ENCODE measurements at places on chromosomes 4 and X. TPM values are rescaled to one million over a fixed set of nuclear protein-coding genes. Genes with fewer than 3 reads are reported as not detected.
A peak's percentile ranks its signal among the peaks of the same experiment; 100 is the strongest.

Gene RASSF6
- total RNA-seq: 0.19 TPM

DNA sequence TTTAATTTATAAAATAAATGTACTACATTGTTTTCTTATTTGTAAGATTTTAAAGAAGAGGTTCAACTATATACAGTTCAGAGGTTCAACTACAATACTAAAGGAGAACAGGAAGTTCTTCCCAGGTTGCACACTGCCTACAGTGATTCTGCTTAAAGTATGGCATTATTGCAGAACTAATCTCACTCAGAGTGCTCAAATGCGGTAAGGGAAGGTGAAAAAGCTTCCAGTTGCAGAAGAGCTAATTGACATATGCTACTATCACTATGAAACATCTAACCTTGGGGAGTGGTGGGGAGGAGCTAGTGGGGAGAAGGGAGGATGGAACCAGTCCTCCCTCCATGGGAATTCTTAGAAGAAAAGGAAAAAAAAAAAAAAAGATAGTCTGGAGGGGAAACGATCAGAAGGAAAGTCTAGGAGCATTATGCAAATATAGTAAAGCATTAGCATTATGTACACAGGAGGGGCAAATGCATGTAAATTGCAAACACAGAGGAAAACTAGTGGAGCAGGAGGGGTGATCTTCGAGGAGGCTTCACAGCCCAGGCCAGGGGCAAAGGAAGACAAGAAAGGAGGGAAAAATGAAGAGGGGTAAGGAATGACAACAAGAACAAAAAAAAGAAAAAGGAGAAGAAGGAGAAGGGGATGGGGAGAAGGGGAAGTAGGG is 32.0 kb upstream of the MMAA start:
- DNase-seq: no peak

Gene DUX4
- not detected for total RNA-seq

GRCh38 chr4:138021139-138021830 is 220.9 kb downstream of the SLC7A11 start:
- no peak for DNase-seq

- no peak for DNase-seq
These were observed 15.2 kb downstream of the PDLIM3 start for GRCh38 chr4:185520119-185520518.

- DNase-seq: no peak
These were observed 100.8 kb upstream of the MSX1 start for GRCh38 chr4:4758681-4759080.

GRCh38 chr4:104490770-104491480 is 3.8 kb downstream of the CXXC4 start:
- DNase-seq: peak; percentile 18

GRCh38 chr4:1506956-1507721 is 100.9 kb upstream of the NKX1-1 start:
- no peak for DNase-seq

- DNase-seq: no peak
These were observed at the start of gene NKX6-1 for GRCh38 chr4:84498935-84499623. Gene NKX6-1 (minus strand): TSS chr4:84499292. CDS start chr4:84498228, 1,064 bp downstream.

DNA sequence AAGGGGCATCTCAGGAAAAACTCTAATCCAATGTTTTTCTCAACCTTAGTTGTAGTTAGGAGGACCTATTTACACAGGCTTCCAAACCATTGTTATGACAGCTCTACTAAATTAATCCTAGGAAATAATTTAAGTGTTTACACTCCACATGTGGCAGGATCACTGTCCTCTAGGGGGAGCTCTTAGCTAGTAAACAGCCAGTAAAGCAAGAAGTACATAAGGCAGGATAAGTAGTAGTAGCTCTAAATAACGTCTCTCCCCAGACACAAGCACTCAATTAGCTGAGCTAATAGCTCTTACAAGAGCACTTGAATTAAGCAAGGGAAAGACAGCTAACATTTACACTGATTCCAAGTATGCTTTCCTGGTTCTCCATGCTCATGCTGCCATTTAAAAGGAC is 37.3 kb downstream of the NUDT11 start:
- DNase-seq: peak; percentile 38

DNA sequence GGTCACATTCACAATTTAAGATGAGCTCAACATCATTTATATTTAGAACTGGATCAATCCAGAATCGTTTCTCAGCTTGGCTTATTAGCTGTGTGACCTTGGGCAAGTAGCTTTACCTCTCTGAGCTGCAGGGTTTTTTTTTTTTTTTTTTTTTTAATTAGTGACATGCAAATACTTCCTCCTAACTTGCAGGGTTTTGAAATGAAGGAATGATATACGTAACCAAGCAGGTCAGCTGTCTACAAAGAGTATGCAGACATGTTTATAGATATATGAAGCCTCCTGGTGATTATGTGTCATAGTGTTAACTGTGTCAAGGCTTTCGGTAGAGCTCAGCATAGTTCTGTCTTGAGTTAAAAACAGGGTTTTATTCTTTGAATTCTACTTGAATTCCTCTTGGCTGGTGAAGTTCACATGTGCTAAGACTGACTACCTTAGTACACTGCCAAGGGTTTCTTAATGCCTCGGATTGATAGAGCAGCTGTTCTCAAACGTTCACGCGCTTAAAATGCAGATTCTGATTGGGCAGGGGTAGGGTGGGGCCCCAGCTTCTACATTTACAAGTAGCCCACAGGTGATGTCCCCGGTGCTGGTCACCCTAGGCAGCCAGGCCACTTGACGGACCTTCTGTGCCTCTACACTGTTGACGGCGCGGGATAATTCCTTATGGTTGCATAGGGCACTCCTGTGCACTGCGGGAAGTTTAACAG is 654 bp upstream of the STS start:
- peak; percentile 6 for DNase-seq

- no peak for DNase-seq
These were observed 95.9 kb upstream of the SCOC start for GRCh38 chr4:140277576-140277975.

DNA sequence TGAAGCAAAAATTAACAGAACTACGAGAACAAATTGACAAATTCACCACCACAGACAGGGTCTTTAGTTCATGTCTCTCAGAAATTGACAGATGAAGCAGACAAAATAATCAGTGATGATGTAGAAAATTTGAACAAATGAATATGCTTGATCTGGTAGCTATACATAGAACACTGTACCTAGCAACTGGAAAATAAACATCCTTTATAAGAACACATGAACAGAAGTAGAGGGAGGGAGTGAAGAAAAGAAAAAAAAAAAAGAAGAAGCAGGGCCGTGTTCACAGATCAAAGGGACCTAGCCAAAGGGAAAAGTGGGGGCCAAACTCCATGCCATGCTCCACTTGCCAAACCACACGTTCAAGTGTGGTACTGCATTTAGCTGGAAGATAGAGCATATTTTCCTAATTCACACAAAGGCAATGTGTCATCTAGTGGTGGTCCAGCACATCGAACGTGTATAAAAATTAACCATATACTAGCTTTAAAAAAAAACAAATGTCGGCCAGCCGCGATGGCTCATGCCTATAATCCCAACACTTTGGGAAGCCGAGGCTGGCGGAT is 5.6 kb upstream of the THOC2 start:
- DNase-seq: no peak

- no peak for DNase-seq
These were observed 186.5 kb downstream of the BANK1 start for GRCh38 chr4:101977076-101977475.

DNA sequence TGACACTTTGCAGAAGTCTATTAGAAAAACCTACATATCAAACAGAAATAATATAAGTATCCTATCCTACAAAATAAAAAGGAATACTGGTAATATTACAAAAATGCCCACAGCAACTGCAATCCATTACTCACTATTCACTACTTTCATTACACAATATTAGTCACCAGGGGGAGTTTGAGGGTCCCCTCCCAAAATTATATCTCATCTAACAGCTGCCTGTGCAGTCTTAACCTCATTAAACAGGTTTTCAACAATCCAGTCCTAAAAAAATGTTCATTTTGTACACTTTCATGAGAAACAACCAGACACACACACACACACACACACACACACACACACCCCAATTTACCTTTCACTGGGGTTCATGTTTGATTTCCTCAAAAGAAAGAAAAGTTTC is 2.9 kb downstream of the CLOCK start:
- no peak for DNase-seq

Gene PLAC1
- total RNA-seq: not detected

Gene CCNA2
- total RNA-seq: 128 TPM

Gene ARMCX1
- 0.08 TPM for total RNA-seq

- DNase-seq: no peak
These were observed 62.1 kb downstream of the RHOXF2B start for GRCh38 chrX:120015145-120016067.

Gene RASL11B
- not detected for total RNA-seq

Gene SMR3B
- not detected for total RNA-seq

GRCh38 chr4:116469582-116469981 is 615.8 kb downstream of the TRAM1L1 start:
- DNase-seq: no peak

- DNase-seq: no peak
These were observed 278.4 kb upstream of the AGTR2 start for GRCh38 chrX:115892056-115892708.

Gene GABRA4
- total RNA-seq: not detected

DNA sequence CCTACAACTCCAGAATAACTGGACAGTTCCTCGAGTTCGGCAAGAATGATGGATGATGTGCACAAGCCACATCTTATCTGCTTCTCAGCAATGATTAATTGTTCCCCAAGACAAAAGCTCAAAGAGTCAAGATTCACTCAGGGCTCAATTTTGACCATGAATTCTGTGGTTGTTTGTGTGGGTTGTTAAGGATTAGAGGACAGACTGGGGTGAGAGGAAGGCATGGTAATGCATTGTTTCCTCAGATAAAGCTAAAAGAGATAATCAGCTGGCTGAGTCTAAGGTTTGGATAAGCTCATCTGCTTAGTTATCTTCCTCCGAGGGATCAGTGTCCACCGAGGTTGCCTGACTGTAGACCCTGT is 161.0 kb downstream of the CPEB2 start:
- DNase-seq: no peak

DNA sequence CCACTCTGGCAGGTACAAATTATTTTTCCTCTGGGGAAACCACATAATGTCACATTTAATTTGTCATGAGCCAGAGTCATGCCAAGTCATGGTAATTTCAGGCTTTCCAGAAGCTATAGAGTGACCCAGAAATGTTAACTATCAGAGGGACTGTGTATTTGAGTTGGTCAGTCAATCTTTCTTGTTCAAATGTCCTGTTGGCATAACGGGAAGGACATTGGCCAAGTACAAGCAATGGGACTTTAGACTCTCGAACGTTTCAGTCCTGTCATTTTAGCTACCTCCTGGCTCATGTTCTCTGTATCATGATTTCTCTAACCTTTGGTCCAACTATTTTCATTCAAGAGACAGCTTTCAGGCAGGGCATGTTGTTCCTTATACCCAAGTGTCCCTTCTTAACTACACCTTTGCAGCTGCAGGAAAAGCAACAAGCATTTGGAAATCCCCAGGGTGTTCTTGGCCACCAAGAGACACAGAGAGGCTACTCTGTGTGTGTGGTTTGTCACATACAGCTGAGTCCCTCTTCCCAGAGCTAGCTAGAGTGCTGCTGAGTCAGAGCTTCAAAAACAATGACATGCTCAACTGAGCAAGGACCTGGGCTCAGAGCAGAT is 142.6 kb downstream of the EGF start:
- DNase-seq: peak; percentile 12

DNA sequence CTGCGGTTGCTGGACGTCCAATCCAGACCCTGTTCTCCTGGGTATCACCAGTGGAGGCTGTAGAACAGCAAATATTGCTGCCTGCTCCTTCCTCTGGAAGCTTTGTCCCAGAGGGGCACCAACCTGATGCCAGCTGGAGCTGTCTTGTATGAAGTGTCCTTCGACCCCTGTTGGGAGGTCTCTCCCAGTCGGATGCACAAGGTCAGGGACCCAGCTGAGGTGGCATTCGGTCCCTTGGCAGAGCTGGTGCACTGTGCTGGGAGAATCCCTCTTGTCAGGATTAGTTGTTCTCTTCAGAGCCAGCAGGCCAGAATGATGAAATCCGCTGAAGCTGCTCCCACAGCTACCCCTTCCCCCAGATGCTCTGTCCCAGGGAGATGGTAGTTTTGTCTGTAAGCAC is 110.3 kb upstream of the ZXDB start:
- no peak for DNase-seq

Gene RTL9
- not detected for total RNA-seq

Gene ALB
- total RNA-seq: not detected

Gene STATH
- not detected for total RNA-seq

Gene PAGE2
- not detected for total RNA-seq

Data from activated CD4-positive, alpha-beta T cell treated with anti-CD3 and anti-CD28 coated beads, Interleukin-2, amount 10 ng/mL, durations not matched to agents 7 days and 5 days (primary cell).